ENCODE measurements at places on chromosomes 4 and X.

DNA sequence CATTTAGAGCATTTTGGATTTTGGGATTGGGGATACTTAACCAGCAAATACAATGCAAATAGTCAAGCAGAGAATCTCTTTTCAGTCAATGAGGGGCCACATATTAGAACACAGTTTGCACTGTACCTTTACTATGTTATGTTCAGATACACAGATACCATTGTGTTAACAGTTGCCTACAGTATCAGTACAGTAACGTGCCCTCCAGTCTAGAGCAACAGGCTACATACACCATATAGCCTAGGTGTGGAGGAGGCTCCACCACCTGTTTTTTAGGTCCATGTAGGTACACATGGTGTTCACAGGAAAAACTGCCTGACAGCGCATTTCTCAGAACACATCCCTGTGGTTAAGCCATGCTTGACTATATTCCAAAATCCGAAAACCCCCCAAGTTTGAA is 9.1 kb downstream of the GRPEL1 start:
- no peak for DNase-seq

GRCh38 chr4:56288663-56289062 is 98.6 kb downstream of the AASDH start:
- DNase-seq = no peak

GRCh38 chrX:9318213-9318612 is 146.6 kb upstream of the TBL1X start:
- DNase-seq = no peak

GRCh38 chrX:46551494-46552128 is 6.4 kb upstream of the ZNF674 start:
- no peak for DNase-seq

DNA sequence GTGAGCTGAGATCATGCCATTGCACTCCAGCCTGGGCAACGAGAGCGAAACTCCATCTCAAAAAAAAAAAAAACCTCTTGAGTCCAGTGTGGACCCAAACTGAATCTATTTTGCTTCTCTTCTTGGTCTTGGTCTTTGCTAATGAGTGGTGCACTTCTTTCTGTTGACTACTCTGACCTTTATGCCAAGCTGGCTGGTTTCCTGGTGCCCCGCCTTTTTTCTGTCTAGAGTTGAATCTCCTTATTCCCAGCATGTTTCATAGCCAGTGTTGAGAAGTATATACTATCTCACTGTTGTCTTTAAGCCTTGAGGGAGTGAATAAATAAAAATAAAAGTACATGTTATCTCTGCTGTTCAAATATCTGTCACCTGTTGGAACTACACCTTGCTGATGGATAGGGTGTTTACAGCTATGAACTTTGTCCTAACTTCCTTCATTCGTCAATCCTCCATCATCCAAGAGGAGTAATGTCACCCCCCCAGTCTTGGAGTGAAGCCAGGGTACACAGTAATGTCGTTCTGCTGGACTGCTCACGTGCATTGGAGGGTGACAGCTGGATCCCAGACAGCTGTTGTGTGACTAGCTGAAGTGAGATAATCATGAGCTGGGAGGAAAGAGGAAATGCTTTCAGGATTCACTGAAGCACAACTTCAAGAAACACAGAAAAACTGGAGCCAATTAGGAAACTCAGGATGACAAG is 99.3 kb upstream of the PRKG2 start:
- no peak for DNase-seq

DNA sequence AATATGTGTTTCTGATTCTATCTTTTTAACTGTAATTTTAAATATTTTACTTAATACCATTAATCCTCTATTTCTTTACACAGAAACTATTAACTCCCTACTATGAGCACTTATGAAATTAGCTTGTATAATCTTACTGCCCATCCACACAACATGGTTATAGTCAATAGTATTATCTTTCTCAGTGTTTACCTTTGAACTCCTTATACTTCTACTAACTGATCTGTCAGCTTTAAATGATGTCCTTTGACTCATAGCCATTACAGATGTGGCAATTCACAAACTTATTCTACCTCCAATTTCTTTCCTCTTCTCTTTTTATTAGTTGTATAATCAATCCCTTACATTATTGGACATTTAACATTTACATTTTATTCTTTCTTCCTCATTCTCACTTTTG is 5.5 kb downstream of the SEC31A start:
- no peak for DNase-seq

DNA sequence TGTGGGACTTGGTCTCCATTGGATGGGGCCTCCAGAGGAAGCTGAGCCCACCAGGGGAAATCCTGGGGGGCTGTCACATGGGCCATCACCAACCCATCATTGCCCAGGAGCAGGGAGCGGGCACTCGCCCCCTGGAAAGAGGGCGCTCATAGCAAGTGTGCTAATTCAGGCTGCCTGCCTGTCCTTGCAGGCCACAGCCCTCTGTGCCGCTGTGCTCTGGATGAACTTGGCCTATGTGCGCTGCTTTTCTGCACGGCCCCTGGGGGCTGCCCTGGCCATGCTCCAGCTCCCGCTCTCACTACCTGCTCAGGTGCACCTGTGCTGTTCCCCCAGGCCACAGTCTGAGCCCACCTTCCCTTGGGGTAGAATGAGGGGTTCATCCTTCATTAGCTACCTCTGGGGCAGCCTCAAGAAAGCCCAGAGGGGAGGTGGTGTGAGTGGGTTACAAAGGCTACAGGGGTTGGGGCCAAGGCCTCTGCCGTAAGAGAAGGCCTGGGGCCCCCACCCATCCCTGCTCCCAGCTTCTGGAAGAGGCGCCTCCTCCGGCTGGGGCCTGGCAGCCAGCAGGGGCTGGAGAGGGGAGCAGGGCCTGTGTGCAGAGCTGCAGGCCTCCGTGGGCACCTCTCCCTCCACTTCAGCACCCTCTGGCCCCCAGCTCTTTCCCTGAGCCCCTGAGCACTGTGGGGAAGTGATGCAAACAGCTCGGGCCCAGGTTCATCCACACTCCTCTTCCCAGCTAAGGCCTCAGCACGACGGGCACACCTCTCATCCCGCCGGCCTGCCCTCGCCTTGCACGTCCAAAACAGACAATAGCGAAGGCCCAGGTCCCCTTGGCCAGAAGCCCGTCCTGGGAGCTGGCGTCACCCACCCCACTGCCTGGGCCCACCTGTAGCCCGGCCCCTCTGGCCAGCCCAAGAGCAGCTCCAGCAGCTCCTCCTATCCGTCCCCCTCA is 8.9 kb downstream of the CFAP99 start:
- DNase-seq = no peak

GRCh38 chr4:92232566-92232965 is 71.2 kb upstream of the GRID2 start:
- DNase-seq = no peak

GRCh38 chr4:90419124-90419711 is 292.0 kb downstream of the CCSER1 start:
- no peak for DNase-seq

DNA sequence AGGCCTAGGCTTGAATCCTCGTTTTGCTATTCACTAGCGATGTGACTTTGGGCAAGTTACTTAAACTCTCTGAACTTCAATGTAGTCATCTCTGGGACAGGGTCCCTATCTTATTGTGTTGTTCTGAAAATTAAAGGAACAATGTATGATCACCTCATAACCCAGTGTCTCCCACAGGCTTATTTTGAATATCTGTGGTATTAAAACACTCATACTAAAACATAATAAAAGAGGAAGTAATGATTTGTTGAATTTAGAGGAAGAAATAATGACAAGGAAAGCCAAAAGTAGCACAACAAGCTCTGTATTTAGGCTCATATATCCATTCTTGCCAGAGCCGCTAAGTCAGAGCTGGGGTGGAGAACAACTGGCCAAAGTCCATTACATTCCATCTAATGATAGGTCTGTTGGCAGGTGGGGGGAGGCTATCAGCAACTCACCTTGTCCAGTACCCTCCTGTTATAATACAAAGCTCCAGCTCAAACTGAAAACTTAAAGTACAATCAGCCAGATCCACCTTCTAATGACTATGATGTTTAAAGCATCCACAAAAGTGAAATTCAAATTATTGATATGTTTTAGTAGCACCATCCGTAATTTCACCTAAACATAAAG is 64.5 kb upstream of the LSM6 start:
- no peak for DNase-seq

GRCh38 chr4:174105202-174105601 is 178.3 kb downstream of the FBXO8 start:
- no peak for DNase-seq

DNA sequence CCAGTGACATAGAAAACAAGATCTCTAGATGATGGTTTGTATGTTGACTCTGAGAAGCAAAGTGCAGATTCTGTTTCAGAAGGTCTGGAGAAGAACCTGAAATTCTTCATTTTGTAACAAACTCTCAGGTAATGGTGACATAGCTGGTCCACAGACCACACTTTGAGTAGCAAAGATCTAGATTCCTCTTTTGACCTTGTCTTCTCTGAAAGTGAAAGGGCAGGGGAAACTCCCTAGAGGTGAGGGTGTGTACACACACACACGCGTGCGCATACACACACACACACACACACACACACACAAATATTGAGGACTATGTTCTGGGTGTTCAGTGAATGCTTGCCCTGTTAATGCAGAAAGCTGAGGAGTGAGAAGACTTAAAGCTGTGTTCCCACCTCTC is 110.1 kb downstream of the NHSL2 start:
- DNase-seq = no peak

- DNase-seq = no peak
Measured at GRCh38 chrX:115378471-115378870, 89.0 kb downstream of the LUZP4 start.

DNA sequence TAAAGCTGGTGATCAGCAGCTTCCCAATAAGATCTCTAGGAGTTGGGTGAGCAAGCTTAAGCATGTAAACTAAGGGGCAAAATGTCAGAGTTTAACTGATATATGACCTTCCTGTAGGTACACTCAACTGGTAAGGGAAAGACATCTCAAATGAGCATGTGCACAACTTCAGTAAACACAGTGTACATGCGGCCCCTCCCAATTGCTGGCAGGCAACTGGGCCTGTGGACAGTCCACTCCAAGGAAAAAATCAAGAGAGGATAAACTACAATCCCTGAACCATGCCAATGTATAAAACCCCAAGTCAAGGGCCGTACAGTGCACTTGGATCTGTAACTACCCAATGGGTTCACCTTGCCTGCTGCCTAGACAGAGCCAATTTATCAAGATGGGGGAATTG is 4.9 kb upstream of the NAA11 start:
- no peak for DNase-seq

GRCh38 chrX:136182414-136182813 is 35.1 kb downstream of the FHL1 start:
- DNase-seq = no peak

DNA sequence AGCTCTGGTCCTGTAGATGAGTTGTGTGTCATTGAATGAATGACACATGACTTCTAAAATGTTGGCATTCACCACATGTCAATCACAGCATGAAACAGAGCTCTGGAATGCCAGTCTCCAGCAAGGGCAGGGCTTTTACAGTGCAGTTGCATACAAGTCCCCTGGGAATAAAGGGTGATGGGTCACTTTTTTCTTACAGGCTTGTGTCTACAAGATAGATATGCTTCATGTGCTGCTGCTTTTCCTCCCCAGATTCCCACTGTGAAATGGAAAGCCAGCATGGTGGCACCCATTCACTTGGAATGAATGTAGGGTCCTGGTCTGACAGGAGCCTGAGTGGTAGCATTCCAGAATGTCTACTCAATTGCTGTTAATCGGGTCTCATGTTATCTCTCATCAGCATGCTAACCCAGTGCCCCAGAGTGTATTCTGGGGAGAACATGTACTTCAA is 159.1 kb upstream of the KIT start:
- peak; percentile 12 for DNase-seq

- no peak for DNase-seq
Measured at GRCh38 chrX:15911734-15912550, 57.3 kb upstream of the AP1S2 start.

GRCh38 chrX:79138658-79139241 is 5.7 kb upstream of the GPR174 start:
- no peak for DNase-seq

DNA sequence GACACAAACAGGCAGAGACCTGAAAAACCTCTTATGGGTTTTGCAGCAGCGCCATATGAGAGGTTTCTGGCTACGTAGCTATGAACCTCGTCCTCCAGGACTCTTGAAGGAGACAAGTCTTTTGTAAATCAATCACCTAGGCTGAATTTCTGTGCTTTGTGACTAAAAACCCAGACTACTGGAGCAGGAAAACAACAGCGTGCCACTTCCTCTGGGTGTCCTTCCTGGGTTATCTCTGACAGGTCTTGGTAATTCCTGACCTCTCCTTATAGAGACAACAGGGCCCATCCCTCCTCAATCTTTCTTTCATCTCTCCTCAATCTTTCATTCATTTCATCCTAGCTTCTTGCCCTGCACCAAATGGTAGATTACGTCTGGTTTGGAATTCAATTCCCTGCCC is 5.7 kb downstream of the S100P start:
- DNase-seq = no peak

GRCh38 chr4:135672202-135672601 is 1470.6 kb upstream of the PABPC4L start:
- DNase-seq = no peak

DNA sequence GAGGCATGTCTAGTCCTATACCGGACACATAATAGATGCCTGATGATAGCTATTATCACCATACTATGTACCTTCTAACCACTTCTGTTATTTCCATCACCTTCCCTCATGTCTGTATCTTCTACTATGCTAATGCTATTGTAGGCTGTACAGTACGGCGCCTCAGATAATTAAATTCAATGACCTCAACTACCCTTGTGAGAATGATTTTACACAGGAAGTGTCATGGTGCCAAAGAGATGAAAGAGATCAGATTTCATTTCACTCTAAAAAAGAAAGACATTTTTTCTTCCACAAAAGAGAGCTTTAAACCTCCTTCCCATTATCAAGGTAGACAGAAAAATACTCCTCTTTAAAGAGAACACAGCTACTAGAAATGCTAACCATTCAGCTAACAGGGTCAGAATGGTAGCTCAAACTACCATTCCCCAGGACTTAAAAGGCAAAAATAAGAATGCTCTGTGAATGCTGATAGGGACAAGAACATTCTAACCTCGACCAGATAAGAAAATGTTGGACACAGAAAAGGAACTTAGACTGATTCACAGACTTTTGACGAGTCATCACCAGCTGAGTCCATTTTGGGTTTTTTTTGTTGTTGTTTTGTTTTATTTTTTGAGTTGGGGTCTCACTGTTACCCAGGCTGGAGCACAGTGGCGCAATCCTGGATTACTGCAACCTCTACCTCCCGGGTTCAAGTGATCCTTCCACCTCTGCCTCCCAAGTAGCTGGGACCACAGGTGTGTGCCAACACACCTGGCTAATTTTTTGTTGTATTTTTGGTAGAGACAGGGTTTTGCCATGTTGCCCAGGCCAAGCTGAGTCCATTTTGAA is 99.2 kb upstream of the RAPGEF2 start:
- no peak for DNase-seq

DNA sequence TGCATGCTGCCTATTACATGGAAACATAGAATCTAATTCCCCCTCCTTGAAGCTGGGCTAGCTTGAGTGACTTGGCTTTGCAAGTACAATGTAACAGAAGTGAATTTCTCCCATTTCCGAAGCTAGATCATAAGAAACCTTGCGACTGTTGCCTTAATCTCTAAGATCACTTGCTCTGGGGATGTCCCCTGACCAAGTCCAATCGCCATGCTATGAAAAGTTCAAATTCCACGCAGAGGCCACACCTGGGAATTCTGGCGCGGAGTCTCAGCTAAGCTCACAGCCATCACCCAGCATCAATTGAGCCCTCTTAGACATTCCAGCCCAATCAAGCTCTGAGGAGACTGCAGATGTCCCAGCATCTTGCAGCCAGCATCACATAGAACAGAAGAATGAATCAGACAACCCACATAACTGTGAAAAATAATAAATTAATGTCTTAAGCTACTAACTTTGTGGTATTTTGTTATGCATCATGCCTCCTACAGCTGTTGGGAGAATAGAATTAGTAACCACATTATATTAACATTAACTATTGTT is 27.0 kb downstream of the GPM6A start:
- no peak for DNase-seq

- peak; percentile 13 for DNase-seq
Measured at GRCh38 chr4:137125011-137125410, 407.3 kb downstream of the PCDH18 start.
